LoVo (cell line): ENCODE measurements at places on chromosomes 13 and 19.
A peak's percentile ranks its signal among the peaks of the same experiment; 100 is the strongest.

GRCh38 chr19:6683971-6684370 is 14.0 kb upstream of the TNFSF14 start:
- no peak for DNase-seq

GRCh38 chr13:36193151-36193855 is 21.1 kb downstream of the SOHLH2 start:
- no peak for DNase-seq

DNA sequence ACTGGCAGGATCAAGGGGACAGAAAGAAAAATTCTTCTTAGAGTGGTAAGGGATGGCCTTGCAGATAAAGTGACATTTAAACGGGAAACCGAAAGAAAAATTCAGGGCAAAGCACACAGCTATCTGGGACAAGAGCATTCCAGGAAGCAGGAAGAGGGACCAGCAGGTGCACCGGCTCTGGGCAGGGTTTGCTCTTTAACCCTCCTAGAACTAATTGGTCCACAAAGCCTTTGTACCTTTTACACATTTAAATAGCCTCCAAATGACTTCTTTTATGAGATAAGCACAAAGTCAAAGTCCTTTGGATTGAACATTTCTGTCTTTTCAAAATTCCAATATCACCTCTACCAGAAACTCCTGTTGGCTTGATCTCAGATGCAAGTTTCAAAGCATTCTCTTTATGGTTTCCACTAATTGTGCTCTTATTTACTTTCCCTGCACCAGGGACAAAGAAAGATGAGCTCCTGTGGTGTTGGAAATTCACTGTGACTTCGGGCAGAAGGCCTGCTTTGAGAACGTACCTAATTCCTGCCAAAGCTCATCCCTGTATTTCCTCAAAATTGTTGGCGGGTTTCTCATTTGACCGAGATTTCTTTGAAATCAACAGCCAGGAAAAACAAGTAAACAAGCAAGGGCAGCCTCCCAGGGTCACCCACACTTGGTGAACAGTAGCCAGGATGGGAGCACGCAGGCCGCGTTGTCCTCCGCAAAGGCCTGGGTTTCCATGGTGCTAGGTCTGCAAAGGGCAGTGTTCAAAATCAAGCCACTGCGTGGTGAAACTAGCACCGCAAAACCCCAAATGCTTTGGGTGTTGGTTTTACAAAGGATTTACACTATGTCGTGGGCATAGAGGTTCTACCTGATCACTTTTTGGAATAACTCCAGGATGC is 98.6 kb downstream of the IRS2 start:
- DNase-seq = peak; percentile 45

GRCh38 chr13:111503905-111504695 is 183.7 kb downstream of the TEX29 start:
- DNase-seq = no peak

DNA sequence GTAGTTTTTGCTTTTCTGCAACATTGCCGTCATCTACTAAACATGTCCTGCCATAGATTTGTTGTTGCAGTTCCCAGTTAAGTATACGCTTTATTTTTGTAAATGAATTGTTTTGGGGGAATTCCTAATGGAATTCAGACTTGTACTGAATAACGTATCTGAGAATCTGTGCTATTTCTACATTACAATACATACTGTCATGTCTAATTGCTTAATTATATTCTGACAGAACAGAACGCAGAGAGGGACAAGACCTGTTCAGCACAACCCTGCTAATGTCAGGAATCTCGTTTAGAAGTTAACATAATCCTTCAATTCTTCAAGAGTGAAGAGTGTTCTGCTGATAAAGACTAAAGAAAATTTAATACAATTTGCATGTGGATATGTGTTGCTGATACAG is 861.1 kb upstream of the KLHL1 start:
- no peak for DNase-seq

DNA sequence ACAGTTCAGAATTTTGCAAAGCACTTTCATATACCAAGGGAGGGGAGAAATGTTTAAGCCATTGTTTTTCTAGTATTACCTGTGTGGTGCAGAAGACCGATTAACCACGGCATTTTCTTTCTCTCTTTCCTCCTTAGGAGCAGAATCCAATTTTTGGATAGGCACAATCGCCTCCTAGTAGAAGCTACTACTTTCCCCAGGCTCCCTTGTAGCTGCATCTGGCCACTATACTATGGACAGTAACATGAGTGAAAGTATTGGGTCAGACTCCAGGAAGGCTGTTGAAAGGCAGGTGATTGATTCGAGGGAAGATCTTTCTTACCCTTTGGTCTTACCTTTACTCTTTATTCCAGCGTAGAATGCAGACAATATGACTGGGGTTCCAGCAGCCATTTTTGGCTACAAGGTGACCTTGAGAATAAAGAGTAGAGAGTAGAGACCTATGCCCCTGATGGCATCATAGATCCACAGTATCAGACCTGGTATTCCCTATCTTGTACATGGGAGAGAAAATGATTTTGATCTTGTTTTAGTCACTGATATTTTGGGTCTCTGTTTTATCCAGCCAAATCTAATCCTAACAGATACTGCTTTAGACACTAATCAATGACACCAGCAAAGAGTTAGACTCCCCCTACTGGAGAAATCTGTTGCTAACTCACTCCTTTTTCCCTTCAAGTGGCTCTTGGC is 77.0 kb downstream of the LRRC63 start:
- peak; percentile 20 for DNase-seq

DNA sequence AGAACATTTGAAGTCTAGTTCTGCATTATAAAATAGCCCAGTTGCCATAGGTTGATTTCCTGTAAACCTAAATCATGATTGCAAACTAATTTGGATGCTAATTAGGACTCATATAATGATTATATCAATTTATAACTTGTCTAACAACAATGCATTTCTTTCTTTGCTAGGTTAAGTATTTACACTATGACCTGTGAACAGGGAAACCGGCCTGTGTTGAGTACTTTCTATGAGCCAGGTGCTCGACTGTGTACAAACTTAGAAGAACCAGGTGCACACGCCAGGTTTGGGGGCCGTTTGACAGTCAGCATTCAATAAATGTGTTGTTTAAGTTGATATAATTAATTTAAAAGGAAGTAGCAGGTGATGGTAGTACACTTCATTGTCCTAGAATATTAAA is 203.1 kb downstream of the TM9SF2 start:
- no peak for DNase-seq

GRCh38 chr19:1272423-1273262 is 2.7 kb upstream of the FAM174C start:
- no peak for DNase-seq

- no peak for DNase-seq
These were observed 39.1 kb downstream of the LYL1 start for GRCh38 chr19:13063461-13064091.

- DNase-seq = no peak
These were observed 68.6 kb downstream of the RAB20 start for GRCh38 chr13:110492679-110493593.

GRCh38 chr19:55686311-55687050 is 11.5 kb downstream of the EPN1 start:
- DNase-seq = no peak

DNA sequence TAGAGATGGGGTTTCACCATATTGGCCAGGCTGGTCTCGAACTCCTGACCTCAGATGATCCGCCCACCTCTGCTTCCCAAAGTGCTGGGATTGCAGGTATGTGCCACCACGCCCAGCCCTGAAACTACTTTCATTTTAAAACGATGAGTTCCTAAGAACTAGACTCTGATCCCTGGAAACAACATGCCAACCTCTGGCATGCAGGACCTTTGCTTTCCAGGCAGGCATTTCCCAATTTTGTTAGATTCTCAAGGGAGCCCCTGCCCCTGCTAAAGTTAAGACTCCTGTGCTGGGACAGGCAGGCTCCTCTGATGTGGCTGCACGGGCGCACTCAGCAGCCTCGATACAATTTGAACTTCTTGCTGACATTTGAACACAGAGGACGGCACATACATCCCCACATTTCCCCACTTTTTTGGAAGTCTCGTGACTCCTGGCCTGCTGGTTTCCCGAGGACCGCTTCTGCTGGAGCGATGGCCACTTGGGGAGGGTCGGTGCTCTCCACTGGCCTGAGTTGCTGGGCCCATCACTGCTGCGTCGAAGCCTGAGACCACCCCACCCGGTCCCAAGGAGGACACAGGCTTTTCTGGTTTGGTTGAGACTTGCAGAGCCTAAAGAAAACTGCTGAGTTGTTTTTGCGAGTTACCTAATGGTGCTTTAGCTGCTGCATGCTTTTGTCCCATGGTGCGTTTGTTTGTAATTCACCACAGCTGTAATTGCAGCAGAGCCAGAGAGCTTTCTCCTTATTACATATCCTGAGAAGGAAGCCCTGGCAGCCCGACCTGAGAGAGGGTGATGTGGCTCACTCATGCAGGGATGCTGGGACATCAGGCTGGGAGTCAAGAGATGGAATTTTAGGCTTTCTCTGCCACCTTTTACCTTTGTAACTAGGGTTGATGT is 8.2 kb downstream of the ATP11A start:
- no peak for DNase-seq

DNA sequence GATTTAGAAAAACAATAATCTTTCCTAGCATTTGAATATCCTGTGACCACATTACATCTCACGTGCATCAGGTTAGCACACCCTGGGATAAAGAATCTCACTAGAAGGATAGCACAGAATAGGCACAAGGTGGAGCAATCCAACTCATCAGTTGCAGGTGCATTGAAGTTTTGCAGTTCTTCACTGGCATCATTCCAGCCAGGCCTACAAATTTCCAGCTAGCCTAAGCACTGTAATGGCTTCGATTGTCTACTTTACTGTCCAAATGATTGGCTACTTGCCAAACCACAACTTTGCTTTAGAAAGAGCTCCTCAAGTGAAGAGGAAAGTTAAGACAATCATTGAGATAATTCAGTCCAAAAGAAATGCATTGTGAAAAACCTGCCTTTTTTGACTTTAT is 89.5 kb downstream of the SPRY2 start:
- DNase-seq = peak; percentile 40

DNA sequence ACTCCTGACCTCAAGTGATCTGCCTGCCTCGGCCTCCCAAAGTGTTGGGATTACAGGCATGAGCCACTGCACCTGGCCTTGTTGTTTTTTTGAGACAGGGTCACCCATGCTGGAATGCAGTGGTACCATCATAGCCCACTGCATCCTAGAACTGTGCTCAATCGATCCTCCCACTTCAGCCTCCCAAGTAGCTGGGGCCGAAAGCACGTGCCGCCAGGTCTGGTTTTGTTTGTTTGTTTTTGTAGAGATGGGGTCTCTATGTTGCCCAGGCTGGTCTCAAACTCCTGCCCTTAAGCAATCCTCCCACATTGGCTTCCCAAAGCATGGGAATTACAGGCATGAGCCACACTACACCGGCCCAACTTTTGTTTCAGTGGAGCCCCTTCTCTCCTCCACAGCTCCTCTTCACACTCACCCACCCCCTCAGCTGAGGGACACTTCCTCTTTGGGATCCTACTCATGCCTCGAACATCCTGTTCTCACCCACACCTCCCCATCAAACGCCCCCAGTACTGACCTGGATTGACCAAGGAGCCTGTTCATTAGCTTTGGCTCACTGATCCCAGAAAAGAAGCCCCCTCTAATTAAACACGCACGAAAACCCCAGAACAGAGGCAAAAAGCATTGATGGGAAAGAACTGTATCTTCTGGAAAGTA is 12.8 kb upstream of the CERS4 start:
- DNase-seq = no peak
